ENCODE measurements at places on chromosomes 3 and 15.

DNA sequence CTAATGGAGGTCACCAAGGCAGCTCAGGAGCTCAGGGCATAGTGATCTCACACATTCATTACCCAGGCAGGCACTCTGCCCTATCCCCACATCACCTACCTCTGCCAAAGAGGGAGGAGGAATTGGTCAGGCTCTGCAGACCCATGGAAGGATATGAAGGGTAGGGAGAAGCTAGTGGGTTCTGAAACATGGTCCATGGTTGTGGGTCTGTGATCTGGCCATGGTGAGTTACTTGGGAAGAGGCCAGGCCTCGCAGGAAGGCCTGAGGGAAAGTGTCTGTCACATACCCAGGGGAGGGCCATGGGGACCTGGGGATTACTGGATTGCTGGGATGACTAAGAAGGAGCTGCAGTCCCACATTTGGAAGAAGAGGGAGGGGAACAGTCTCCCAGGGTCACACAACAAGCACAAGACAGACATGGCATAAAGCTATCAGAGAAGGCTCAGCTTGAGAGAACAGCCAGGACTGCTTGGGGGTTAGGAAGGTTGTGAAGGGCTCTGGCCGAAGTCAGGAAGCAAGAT lies 1.4 kb upstream of the PRSS50 start:
- DNase-seq = no peak

- DNase-seq = no peak
These were observed 53.9 kb upstream of the MELTF start for GRCh38 chr3:197083486-197083885.

- no peak for DNase-seq
These were observed 293.4 kb upstream of the LRRFIP2 start for GRCh38 chr3:37467761-37468160.

- DNase-seq = no peak
These were observed 160.1 kb upstream of the PDZRN3 start for GRCh38 chr3:73784686-73785392.

- DNase-seq = no peak
These were observed 10.1 kb downstream of the USP3 start for GRCh38 chr15:63514531-63514943.

DNA sequence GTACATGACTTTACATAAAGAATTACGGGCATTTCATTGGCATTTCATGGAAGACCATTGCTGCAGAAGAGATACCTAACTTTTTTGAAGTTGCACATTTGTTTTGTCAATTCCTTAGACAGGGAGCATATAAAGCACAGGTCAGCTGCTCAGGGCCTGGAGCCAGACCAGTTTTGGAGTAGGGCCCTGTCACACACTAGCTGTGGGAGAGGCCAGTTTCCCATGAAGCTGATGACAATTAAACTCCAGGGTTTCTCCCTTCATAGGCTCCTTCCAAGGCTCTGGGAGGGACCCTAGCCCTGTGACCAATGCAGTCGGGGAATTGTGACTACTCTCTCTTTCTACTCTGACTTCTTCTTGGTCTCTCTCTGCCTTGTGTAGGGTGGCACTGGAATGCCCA lies 107.3 kb upstream of the SELENOK start:
- DNase-seq = no peak

DNA sequence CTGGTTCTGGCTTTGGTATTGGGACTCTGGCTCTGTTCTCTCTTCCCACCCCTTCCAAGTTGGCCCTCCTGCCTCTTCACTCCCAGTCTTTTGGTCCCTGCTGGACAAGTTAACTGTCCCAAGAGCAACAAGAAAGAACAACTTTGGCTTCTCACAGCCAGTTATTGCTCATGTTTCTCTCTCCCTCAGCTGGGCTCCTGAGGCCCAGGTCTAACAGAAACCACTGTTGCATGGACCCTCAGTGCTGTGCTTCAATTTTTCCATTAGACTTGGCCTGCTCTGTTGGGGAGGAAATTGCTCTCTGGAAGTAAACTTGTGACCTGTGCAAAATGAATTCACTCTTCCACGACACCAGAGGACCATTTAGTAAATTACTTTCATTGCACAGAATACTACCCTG lies 64.5 kb downstream of the CHST2 start:
- DNase-seq = no peak

DNA sequence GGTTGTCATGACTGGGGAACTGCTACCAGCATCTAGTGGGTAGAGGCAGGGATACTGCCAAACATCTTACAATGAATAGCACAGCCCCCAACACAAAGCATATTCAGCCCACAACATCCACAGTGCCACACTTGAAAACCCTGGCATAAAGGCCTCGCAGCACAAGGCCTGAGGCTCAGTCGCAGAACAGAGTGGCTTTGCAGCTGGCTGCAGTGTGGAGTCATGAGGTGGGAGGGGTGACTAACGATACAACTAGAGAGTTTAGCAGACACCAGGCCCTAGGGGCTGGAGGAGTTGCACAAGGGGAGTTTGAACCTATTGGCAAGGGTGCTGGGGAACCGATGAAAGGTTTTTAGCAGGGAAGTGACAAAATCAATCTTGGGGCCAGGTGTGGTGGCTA lies 32.1 kb downstream of the GRK7 start:
- no peak for DNase-seq

- DNase-seq = no peak
These were observed 11.2 kb downstream of the IGDCC4 start for GRCh38 chr15:65411465-65412071.

DNA sequence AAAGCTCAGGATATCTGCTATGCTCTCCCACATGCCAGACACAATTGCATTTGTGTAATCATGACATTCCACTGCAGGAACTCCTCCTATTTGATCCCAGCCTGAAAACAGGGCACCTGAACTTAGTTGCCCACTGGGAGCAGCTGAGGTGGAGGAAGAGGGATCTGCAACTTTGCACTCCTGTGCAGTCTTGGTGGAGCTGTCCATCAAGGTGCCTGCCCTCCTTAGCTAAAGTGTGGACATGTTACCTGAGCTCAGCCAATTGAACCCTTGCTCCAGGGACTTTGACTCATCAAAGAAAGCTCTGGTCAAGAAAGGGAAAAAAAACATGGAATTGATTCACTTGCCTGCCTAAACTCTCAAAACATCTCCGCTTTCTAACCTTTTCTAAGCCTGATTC lies 33.3 kb upstream of the TUBGCP5 start:
- DNase-seq = no peak

GRCh38 chr3:12472796-12473195 lies 11.5 kb upstream of the TSEN2 start:
- DNase-seq = no peak

GRCh38 chr15:48861813-48862431 lies 16.0 kb upstream of the EID1 start:
- DNase-seq = no peak

DNA sequence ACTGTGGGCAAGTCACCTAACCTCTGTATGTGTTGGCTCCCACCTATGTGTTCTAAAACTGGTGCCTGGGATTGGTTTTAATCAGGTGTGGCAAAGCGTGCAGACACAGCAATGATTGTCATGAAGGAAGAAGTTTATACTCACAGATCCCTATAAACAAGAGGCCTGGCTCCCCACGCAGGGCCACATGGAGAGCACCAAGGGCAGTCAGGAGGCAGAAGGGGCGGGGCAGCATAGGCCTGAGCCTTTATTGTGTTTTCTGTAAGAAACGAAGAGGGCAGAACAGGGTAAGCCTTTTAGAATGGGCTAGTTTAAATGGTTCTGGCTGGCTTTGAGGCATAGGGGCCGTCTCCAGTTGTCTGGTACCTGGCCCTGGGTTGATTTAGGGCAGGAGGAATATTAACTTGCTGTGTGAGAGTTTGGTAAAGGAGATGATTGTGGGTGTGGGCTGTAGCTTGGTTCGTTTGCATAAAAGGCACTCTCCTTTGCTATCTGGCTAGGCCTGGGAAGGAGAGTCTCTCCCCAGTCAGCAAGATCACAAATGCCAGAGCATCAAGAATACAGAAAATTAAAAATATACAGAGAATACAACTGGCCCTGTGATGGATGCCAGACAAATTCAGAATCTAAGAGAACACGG lies 2.2 kb upstream of the FBXW12 start:
- DNase-seq = no peak

DNA sequence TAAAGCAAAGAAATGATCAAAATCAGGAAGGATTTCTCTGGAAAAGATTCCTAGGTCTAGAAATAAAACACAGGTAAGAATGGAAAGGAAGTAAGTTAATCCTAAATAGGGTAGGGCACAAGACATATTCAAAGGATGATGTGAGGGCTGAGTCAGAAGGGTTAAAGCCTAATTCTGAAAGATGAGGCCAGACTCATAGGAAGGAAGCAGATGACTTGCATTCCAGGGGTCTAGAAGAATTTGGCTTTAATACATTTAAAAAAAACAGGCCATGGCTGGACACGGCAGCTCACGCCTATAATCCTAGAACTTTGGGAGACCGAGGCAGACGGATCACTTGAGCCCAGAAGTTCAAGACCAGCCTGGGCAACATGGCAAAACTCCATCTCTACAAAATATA lies 3.2 kb downstream of the SSR3 start:
- no peak for DNase-seq

DNA sequence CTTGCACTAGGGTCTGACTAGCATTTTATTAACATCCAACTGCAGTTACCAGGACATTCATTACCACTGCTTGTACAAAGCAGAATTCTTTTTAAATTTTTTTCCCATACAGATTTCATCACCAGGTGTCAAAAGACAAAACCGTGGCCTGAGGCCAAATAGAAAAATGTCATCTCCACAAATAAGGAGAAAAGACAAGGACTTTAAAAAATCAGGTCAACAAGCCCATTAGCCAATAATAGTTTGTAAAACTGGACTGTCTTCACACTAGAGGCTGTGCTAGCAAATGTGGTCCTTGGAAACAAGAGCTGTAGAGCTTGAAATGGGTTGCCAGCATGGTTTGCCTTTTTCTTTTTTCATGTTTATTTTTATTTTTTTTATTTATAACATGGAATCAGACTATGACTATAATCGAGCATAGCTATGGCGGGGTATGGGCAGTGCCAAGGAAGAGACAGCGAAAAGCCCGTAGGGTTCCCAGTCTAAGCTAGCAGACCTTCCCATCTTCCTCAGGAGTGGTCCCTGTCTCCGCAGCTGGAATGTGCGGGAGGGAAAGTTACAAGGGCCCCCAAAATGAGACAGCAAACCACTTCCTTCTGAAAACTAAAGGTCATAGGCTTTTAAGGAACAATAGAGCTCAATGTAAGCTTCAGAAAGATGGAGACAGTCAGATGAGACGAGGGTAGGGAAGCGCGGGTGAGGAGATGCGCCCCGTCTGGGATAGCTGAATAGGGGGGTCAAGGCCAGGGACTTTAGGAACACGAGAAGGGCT lies 1.5 kb downstream of the PTPN9 start:
- no peak for DNase-seq

DNA sequence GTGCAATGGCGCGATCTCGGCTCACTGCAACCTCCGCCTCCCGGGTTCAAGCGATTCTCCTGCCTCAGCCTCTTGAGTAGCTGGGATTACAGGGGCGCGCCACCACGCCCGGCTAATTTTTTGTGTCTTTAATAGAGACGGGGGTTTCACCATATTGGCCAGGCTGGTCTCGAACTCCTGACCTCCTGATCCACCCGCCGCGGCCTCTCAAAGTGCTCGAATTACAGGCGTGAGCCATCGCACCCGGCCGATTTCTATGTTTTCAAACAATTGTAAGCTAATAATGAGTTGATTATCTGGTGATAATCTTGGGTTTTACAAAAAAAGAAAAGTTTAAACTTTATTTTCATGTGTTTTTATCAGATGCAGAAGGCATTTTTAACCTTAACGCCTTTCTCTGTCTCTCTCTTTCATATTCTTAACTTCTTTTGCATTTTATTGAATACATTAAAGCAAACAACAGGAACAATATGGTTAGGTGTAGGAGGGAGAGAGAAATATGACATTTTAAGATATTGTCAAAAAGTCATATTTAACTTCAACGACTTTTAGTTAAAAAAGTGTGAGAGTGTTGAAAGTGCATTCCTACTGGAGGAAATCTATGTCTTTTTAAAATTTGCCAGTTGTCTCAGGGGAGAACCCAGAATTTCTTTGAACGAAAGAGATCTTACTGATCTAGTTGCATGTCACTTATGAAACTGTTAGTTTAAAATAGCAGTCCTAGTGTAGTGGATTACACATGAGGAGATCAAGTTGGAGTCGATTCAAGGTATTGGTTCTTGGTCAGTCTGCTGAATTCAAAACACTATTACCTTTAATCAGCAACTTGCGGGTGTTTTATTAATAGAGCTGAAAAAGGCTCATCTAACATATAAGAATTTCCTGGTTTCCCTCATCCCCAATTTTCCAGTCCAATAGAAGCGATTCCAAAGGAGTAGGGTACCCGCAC lies 3.4 kb upstream of the MEIS2 start:
- no peak for DNase-seq

DNA sequence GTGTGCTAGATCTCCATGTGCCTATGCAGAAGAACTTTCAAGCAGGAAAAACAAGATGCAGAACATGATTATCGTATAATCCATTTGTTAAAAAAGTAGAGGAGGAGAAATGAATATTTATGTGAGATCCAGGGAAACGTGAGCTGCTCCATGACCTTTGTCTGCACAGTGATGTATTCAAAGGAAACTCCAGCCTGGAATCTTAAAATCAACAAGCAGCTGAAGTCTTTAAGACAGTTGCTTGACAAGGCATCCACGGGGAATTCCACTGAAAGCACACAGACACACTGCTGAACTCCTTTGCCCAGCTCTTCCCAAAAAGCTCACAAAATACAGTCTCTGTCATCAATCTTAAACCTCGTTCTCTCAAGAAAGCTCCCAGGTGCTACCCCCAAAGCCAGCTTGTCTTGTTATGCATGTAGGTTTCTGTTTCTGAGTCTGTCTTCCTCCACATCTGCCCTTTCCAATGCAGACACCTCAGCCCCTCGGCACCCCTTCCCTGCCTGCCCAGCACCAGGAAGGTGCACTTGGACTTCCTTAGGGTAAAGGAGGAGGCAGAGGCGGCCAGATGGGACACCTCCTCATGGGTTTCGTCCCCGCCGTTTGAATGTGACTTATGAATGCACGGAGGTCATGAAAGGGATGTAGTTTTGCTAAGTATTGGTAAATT lies 28.7 kb downstream of the LRRK1 start:
- no peak for DNase-seq

DNA sequence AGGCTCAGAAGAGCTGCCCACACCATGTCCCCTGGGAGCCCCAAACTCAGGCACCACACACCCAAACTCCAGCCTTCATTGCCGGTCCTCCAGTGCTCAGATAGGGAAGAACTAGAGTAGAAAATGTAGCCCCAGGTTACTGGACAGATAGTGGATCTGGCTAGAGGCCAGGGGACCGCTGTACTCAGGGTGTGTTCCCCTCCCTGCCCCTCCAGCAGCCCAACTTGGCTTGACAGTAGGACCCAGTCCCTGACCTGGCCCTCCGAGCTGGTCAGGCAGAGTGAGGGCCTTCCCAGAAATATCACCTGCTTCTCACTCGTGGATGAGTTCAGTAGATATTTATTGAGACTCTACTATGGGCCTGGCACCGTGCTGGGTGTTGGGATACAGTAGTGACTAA lies 100.0 kb downstream of the CORO2B start:
- no peak for DNase-seq

- no peak for DNase-seq
These were observed 427.1 kb downstream of the SHQ1 start for GRCh38 chr3:72421126-72421525.

- DNase-seq = no peak
These were observed 14.7 kb downstream of the CHD2 start for GRCh38 chr15:92914768-92915221.

GRCh38 chr15:77644543-77645247 lies 12.0 kb upstream of the LINGO1 start:
- no peak for DNase-seq
